Esophagus squamous epithelium (tissue), 5 donors: ENCODE measurements at places on chromosomes 5 and 9.

GRCh38 chr5:95892784-95893354, 68.8 kb downstream of the ELL2 start:
- no peaks in the 10 kb centered on the region for H3K4me1 ChIP-seq
- H3K36me3 ChIP-seq, result peaks cover 100% of the 10 kb centered on the region
- DNase-seq, result no peak
- no peak overlapping the region for H3K4me3 ChIP-seq
- H3K27me3 ChIP-seq, result no peaks in the 10 kb centered on the region
- no peak overlapping the region for H3K27ac ChIP-seq

DNA sequence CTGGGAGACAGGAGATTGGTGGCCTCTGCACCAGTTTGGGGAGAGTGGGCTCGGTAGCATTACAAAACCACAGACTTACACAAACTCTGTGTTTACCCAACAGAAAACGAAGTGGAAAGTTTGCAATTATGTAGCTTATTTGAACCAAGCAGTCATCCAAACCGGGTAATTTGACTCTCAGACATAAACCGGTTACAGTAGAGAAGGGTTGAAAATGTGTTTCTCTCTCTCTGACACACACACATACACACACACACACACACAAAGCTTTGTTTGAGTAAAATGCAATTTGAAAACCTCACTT, 97.1 kb upstream of the ZNF608 start:
- H3K27me3 ChIP-seq, result no peaks in the 10 kb centered on the region

- H3K4me3 ChIP-seq, result no peak overlapping the region
- H3K27me3 ChIP-seq, result no peaks in the 10 kb centered on the region
- no peak for DNase-seq
- peaks cover 20% of the 10 kb centered on the region for H3K4me1 ChIP-seq
Observed at GRCh38 chr9:114369216-114370130, 18.3 kb downstream of the AKNA start.

DNA sequence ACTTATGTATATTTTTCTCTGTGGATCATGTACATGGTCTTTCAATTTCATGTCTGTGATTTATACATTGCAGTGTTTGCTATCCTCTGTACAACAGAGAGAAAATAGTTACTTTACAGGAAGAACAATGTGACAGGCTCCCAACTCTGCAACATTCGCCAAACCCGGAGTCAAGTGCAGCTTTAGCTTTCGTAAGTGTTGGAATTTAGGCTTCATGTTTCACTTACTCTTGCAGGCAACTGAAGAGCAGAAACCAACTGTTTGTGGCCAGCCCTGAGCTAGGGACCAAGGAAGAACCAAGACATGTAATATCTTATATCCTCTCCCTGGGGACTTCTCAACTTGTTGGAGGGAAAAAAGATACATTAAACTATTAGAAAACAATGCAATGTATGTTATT, 147.9 kb downstream of the C5orf15 start:
- peaks cover 9% of the 10 kb centered on the region for H3K4me1 ChIP-seq
- no peak overlapping the region for H3K4me3 ChIP-seq
- H3K36me3 ChIP-seq, result no peaks in the 10 kb centered on the region
- no peaks in the 10 kb centered on the region for H3K27me3 ChIP-seq

- H3K4me3 ChIP-seq, result no peak overlapping the region
- peaks cover 3% of the 10 kb centered on the region for H3K4me1 ChIP-seq
- H3K36me3 ChIP-seq, result no peaks in the 10 kb centered on the region
- H3K27ac ChIP-seq, result no peak overlapping the region
- no peak for DNase-seq
Observed at GRCh38 chr5:149188383-149188782, 47.1 kb downstream of the ABLIM3 start.
